Cortex of kidney (tissue), 1 donor: ENCODE measurements at places on chromosomes 4 and X.

- DNase-seq, result no peak
Observed at GRCh38 chrX:43176686-43177085, 398.7 kb upstream of the PPP1R2C start.

- no peak for DNase-seq
Observed at GRCh38 chrX:39899856-39900776, 197.6 kb downstream of the BCOR start.

DNA sequence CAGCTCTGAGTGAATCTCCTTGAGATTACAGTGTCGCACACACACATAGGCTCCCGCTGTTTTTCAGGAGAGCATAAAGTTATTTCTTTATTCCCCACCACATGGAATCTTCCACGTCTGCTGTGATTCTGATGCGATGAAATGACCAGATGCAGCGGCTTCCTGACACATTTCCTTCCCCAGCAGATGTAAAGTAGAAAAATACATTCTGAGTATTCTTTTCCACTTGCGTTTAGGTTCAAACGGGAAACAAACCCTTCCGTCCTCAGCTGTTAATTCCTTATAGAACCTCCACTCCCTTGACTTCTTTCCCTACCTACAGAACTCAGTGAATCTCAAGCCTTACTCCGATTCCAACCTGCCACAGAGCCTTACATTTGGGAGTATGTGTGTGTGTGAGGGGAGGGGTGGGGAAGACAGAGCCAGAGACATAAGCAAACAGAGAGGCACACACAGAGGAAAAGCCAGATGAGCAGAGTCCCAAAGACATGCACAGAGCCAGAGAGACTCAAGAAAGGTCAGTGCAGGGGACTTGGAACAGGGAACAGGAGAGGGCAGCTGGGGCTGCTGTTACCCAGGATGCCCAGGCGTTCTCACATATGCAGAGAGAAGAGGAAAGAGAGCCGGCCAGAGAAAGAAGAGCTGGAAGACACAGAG is 47.3 kb downstream of the SETD7 start:
- no peak for DNase-seq

- DNase-seq, result no peak
Observed at GRCh38 chr4:42594888-42595287, 62.0 kb downstream of the ATP8A1 start.

DNA sequence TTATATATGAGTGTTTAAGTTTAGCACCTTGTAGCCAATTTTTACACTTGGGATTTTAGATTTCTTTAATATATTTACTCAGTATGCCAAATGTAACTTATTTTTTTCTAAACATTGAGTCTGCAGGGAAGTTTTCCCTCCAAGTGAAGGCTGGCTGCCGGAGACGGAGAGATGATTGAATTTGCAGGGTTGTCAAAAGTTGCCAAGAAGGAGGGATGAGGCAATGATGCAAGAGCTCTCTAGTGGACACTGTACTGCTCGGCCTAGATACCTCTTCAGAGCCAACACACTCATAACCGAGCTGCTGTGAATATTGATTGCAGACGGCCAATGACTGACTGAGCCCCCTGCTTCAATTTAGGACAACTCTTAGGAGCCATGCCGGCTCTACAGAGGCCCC is 318.6 kb upstream of the CASK start:
- DNase-seq, result no peak

DNA sequence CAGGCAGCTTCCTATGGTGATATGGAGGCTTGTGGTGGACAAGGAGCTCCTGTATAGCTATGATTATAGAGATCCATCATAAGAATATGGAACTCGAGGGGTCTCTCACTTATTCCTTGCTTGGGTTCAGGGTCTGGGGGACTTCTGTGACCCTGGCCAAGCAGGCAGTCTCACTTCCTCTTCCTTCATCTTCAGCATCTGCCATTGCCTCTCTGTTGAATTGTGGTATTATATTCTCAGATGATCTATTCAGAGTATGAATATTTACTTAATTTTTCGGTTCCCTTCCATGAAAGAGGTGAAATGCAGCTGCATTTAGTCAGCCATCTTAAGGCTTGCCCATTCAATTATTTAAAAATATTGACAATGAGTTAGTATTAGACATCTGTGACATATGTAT is 292.9 kb downstream of the SPIN4 start:
- no peak for DNase-seq
